Type B pancreatic cell (in vitro differentiated cells): ENCODE measurements at places on chromosomes 2 and 18. TPM values are rescaled to one million over a fixed set of nuclear protein-coding genes. Genes with fewer than 3 reads are reported as not detected.

Gene NAT8
- 0.40 TPM in 1 of 2 replicates, not detected in the other for total RNA-seq

GRCh38 chr2:88811233-88811632, 119.8 kb downstream of the RPIA start:
- DNase-seq: no peak
- no peak overlapping the region for H3K4me3 ChIP-seq
- no peaks in the 10 kb centered on the region for H3K36me3 ChIP-seq
- no peaks in the 10 kb centered on the region for H3K27me3 ChIP-seq
- H3K4me1 ChIP-seq: peaks cover 4% of the 10 kb centered on the region

Gene GCA
- total RNA-seq: 21.1 and 30.4 TPM in 2 replicates

DNA sequence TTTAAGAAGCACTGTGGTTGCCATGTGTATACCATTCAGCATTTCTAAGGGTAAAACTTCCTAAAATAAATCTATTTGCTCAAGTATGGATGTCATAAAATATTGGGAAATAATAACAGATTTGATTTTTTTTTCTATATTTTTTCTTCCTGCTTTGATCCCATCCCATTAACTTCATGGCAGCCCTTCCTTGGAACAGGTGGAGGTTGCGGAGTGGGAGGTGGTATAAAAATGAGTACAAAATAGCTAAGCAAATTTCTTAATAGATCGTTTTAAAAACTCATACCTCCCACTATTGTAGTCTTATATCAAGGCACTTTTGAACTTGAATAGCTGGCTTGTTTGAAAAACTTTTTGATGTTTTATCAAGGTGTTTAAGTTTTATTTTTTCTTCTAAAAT, 152.1 kb upstream of the KYNU start:
- H3K27ac ChIP-seq: no peak overlapping the region
- no peaks in the 10 kb centered on the region for H3K27me3 ChIP-seq
- no peaks in the 10 kb centered on the region for H3K4me1 ChIP-seq
- no peak for DNase-seq
- no peaks in the 10 kb centered on the region for H3K36me3 ChIP-seq

DNA sequence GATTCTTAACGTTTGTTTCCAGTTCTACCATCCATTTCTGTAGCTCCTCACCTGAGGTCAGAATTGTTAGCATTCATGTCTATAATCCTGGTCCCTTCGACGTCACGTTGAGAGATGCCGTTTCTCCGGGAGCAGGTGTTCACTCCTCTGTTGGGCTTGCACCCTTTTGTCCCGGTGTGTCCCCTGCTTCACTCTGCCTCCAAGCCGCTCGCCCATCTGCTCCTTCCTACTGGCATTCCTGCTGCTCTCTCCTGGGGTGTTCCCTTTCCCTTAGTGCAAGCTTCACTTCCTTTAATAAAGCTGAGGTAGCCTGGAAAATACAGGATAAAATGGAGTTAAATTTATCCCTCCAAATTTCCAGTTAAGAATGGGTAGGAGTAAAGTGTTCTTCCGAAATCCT, 61.9 kb upstream of the CABYR start:
- peaks cover 14% of the 10 kb centered on the region for H3K4me1 ChIP-seq
- H3K27me3 ChIP-seq: no peaks in the 10 kb centered on the region
- DNase-seq: no peak
- H3K27ac ChIP-seq: no peak overlapping the region
- H3K4me3 ChIP-seq: no peak overlapping the region
- H3K36me3 ChIP-seq: peaks cover 19% of the 10 kb centered on the region

Gene TRAPPC12
- total RNA-seq: 74.7 and 98.7 TPM in 2 replicates

Gene UGT1A1
- total RNA-seq: 0.21 and 0.77 TPM in 2 replicates

DNA sequence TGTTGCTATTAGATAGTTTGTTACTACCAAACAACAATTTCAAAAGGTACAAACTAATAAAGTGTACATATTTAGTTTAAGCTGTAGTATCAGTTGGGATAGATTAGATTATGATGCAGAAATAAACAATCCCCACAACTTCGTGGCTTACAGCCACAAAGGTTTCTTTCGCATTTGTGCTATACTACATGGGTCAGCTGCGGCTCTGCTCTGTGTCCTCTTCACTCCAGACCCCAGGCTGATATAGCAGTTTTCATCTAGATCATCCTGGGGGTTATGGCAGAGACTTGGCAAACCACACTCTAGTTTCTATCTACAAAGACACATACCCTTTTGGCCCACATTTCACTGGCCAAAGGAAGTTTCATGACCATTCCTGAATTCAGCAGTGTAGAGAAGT, 108.0 kb upstream of the SP5 start:
- no peak for DNase-seq
- H3K27me3 ChIP-seq: peaks cover 4% of the 10 kb centered on the region
- H3K4me1 ChIP-seq: no peaks in the 10 kb centered on the region
- no peak overlapping the region for H3K4me3 ChIP-seq
- no peaks in the 10 kb centered on the region for H3K36me3 ChIP-seq

Gene ADRA2B
- total RNA-seq: 2.4 and 13.9 TPM in 2 replicates

DNA sequence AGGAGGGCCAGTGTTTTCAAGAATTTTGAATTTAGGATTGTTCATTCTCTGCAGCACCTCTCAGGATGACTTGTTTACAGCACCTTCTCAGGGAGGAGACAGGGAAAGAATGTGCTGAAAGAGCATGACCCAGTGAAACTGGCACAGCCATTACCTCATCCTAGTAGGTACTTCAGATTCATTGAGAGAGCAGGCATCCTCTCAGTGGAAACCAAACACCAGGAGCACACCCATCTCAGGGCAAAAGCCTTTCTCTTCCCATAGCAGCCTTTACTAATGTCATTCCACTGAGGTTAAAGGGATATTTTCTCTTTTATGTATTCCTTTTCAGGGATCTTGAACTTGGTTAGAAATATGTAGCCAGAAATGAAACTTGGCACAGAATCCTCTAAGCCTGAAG, 2.6 kb downstream of the MAP2 start:
- peak overlapping the region; percentile 79 for H3K4me3 ChIP-seq
- peak overlapping the region; percentile 56 for H3K27ac ChIP-seq
- no peak for DNase-seq
- H3K27me3 ChIP-seq: peaks cover 17% of the 10 kb centered on the region
- no peaks in the 10 kb centered on the region for H3K36me3 ChIP-seq

DNA sequence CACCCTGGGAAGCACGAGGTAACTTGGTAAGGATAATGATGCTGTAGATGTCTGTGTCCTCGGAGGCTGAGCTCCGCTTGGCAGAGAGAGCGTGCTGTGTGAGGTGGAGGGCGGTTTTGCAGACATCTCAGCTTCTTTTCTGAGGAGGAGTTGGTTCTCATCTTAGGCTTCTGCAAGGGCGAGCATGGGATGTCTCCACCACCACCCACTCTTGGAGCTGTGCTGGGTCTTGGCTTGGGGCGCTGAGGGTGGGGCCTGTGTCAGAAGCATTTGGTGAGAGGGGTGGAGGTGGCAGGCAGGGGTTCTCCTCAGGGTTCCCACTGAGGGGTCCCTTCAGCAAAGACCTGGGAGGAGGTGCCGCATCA, 9.2 kb downstream of the OXER1 start:
- DNase-seq: no peak
- peaks cover 26% of the 10 kb centered on the region for H3K4me1 ChIP-seq
- no peaks in the 10 kb centered on the region for H3K27me3 ChIP-seq
- H3K4me3 ChIP-seq: no peak overlapping the region
- H3K36me3 ChIP-seq: peaks cover 3% of the 10 kb centered on the region
- no peak overlapping the region for H3K27ac ChIP-seq
